Sciatic nerve (tissue), 2 donors: ENCODE measurements at places on chromosomes 2 and 18.

DNA sequence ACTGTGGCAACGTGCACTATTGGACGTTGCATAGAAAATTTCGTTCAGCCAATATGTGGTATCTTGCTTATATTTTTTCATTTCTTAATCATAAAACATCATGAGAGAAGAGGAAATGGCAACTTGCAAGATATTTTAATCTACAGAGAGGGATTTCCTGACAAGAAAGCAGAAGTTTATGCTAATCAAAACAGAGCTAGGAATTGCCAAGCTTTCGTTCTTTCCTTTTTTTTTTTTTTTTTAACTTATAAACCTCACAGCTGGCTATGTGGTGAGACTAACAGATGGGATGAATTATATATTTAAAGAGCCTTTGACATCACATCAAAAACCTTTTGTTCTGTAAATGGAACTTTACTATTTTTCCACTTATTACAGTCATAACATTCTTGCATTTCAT, 1136.9 kb upstream of the TMEFF2 start:
- no peak for DNase-seq

- DNase-seq = no peak
Measured at GRCh38 chr2:195686564-195686963, 29.5 kb downstream of the SLC39A10 start.

DNA sequence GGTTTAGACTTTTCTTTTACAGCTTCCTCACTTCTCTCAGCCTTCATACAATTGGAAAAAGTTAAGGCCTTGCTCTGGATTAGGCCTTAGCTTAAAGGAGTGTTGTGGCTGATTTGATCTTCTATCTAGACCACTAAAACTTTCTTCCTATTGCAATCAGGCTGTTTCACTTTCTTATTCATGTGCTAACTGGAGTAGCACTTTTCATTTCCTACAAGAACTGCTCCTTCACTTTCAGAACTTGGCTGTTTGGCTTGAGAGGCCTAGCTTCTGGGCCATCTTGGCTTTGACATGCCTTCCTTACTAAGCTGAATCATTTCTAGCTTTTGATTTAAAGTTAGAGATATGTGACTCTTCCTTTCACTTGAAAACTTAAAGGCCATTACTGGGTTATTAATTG, 114.3 kb downstream of the ARHGEF4 start:
- no peak for DNase-seq

GRCh38 chr18:26457611-26458353, 90.6 kb downstream of the KCTD1 start:
- no peak for DNase-seq

- no peak for DNase-seq
Measured at GRCh38 chr2:78145395-78145996, 623.3 kb upstream of the LRRTM4 start.

- no peak for DNase-seq
Measured at GRCh38 chr18:21833604-21834298, 93.2 kb downstream of the MIB1 start.

DNA sequence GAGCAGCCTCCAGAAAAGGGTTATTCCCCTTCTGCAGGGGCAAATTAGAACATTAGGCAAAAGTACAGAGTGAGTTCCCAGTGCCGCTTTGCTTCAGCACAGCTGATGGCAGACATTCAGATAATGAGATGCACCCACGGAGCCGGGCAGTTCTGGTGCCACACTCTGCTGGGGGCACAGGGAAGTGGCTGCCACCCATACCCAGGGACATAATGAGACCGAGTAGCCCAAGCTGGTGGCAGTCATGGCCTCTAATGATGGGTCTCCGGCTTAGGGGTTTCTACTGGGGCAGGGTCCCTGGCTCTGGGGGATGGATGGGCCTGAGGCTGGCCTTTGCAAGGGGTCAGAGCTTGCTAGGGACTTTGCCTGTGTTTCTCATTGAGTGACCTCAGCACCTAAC, 26.2 kb downstream of the GLI2 start:
- peak; percentile 26 for DNase-seq
